ENCODE measurements at places on chromosomes 7 and 10. TPM values are rescaled to one million over a fixed set of nuclear protein-coding genes. Genes with fewer than 3 reads are reported as not detected.

The OR2A7 gene
- not detected for total RNA-seq

The WNT8B gene
- total RNA-seq: not detected

The LYZL1 gene
- total RNA-seq: not detected

The UBN2 gene
- total RNA-seq: 12.4 TPM

The NPFFR1 gene
- not detected for total RNA-seq

The PRF1 gene
- total RNA-seq: not detected

The CALY gene
- total RNA-seq: not detected

The PTF1A gene
- total RNA-seq: not detected

The ACTA2 gene
- total RNA-seq: 110 TPM

The GNAI1 gene
- total RNA-seq: 68.4 TPM

The HTR7 gene
- total RNA-seq: 0.27 TPM

The CALHM2 gene
- 43.4 TPM for total RNA-seq

The ADCY1 gene
- total RNA-seq: not detected

The TSPAN12 gene
- 0.50 TPM for total RNA-seq

The FEZF1 gene
- not detected for total RNA-seq

The NFE2L3 gene
- total RNA-seq: 8.2 TPM

The PKD2L1 gene
- total RNA-seq: not detected

The ITPRID1 gene
- not detected for total RNA-seq

DNA sequence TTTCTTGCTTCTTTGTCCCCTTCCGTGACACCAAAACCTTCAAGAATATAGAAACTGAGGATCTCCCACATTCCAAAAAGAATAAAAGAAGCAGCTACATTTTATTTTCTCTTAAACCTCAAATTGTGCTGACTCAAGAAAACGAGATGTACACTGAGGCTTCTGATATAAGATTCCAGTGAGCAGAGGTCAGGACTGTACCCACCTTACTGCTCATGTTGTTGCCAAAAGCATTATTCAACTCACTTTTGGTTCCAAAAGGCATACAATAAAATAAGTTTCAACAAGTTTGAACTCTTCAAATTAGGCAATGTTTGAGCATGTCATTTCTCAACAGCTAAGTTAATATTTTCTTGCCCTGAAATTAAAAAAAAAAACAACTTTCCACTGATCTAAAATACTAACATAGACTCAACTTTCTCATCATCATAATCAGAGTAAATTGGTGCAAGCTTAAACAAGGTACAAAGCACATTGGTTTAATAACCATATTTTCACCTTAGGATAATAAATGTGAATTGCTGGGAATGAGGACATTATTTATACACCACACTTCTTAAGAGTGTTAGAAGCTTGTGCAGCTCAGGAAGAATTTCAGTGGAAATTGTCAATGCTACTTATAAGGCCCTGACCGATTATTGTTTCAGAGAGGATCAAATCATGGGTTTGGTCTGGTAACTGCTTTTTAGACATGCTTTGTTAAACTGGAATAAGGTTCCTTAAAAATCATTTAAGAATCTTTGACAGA, 629.0 kb upstream of the IGFBP3 start:
- H3K27me3 ChIP-seq: peaks cover 1% of the 10 kb centered on the region
- no peak for DNase-seq
- no peaks in the 10 kb centered on the region for H3K36me3 ChIP-seq
- H3K27ac ChIP-seq: no peak overlapping the region
- H3K4me3 ChIP-seq: no peak overlapping the region
- H3K4me1 ChIP-seq: peaks cover 26% of the 10 kb centered on the region

- no peak overlapping the region for H3K4me3 ChIP-seq
- no peaks in the 10 kb centered on the region for H3K4me1 ChIP-seq
- no peak overlapping the region for H3K27ac ChIP-seq
- no peaks in the 10 kb centered on the region for H3K27me3 ChIP-seq
These were observed 243.8 kb downstream of the DNAJB9 start for GRCh38 chr7:108813251-108814014.

DNA sequence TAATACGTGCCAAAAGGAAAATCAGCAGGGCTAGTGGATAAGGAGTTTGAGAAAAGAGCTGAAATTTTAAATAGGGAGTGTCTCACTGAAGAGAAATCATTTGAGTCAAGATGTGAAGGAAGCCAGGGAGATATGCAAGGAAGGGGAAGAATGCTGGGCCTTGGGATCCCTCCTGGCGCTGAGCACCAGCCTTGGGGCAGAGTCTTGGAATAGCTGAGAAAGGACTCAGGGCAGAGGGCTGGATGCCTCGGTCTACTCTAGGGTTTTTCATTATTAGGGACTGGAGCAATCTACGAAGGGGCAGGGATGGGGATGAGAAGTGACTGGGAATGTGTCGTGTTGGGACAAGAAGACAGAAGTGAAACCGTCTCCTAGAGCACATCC, 484 bp downstream of the ZWINT start:
- peak overlapping the region; percentile 89 for H3K27ac ChIP-seq
- peaks cover 27% of the 10 kb centered on the region for H3K4me1 ChIP-seq
- no peak for DNase-seq
- peaks cover 2% of the 10 kb centered on the region for H3K27me3 ChIP-seq
- peaks cover 7% of the 10 kb centered on the region for H3K36me3 ChIP-seq
- H3K4me3 ChIP-seq: peak overlapping the region; percentile 99

GRCh38 chr10:26334932-26335573, 103.1 kb upstream of the APBB1IP start:
- no peaks in the 10 kb centered on the region for H3K27me3 ChIP-seq
- H3K4me1 ChIP-seq: peaks cover 23% of the 10 kb centered on the region
- no peaks in the 10 kb centered on the region for H3K36me3 ChIP-seq
- DNase-seq: peak; percentile 36

- peaks cover 25% of the 10 kb centered on the region for H3K27me3 ChIP-seq
- H3K4me3 ChIP-seq: no peak overlapping the region
- no peak for DNase-seq
These were observed 36.0 kb upstream of the NPFFR1 start for GRCh38 chr10:70319824-70320223.

GRCh38 chr7:22356010-22356691, 803 bp downstream of the RAPGEF5 start:
- DNase-seq: no peak
- peaks cover 22% of the 10 kb centered on the region for H3K4me1 ChIP-seq
- H3K27ac ChIP-seq: no peak overlapping the region
- H3K36me3 ChIP-seq: peaks cover 13% of the 10 kb centered on the region

- no peaks in the 10 kb centered on the region for H3K36me3 ChIP-seq
- no peak overlapping the region for H3K4me3 ChIP-seq
- no peaks in the 10 kb centered on the region for H3K27me3 ChIP-seq
- DNase-seq: no peak
These were observed 267.9 kb upstream of the TCERG1L start for GRCh38 chr10:131579251-131580071.

DNA sequence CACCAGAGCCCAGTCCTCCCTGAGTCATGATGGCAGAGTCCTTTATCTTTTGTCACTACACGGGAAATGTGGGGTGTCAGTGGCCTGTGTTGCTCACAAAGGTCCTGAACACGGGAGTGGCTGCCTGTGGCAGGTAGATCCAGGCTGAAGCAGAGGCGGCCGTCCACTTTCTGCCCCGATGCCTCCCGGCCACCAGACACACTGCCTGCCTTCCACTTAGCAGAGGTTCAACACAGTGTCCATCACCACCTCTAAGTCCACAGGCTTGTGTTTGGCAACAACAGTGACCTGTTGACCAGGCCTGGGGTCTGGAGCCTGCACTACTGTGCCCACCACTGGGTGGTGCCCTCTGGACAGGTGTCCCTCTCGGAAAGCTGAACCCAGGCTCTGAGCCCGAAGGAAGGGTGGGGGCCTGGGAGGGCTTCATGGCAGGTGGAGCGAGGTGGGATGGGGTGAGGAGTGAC, 49.9 kb upstream of the CAMK2B start:
- no peak for DNase-seq
- peaks cover 5% of the 10 kb centered on the region for H3K27me3 ChIP-seq
- no peaks in the 10 kb centered on the region for H3K36me3 ChIP-seq
- H3K4me3 ChIP-seq: no peak overlapping the region

- peaks cover 2% of the 10 kb centered on the region for H3K27me3 ChIP-seq
- H3K36me3 ChIP-seq: no peaks in the 10 kb centered on the region
- no peak for DNase-seq
- peaks cover 16% of the 10 kb centered on the region for H3K4me1 ChIP-seq
- H3K4me3 ChIP-seq: no peak overlapping the region
These were observed 13.0 kb upstream of the DLG5 start for GRCh38 chr10:77939561-77940001.

DNA sequence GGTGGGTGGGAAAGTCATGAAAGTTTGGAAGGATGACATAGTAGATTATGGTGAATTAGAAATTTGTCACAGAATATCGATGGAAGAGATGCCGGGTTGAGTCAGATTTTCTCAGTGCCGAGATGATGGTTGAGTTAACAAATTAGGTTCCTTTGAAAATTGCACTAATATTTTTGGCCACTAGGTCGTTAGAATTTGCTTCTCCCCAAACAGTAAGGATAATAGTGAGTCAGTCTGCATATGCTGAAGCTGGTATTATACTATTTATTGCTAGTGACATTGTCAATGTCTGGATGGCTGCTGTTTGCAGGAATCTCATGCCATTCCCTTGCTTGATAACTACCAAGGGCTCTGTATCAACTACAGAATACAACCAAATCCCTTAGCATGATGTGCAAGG, 37.7 kb upstream of the MINDY3 start:
- peaks cover 2% of the 10 kb centered on the region for H3K4me1 ChIP-seq
- peaks cover 5% of the 10 kb centered on the region for H3K27me3 ChIP-seq
- no peak overlapping the region for H3K4me3 ChIP-seq
- H3K27ac ChIP-seq: no peak overlapping the region
- H3K36me3 ChIP-seq: no peaks in the 10 kb centered on the region

- H3K4me3 ChIP-seq: no peak overlapping the region
- peaks cover 5% of the 10 kb centered on the region for H3K4me1 ChIP-seq
- H3K27me3 ChIP-seq: peaks cover 68% of the 10 kb centered on the region
These were observed 32.1 kb upstream of the PAX2 start for GRCh38 chr10:100713049-100713858.

- peaks cover 13% of the 10 kb centered on the region for H3K4me1 ChIP-seq
- H3K27ac ChIP-seq: no peak overlapping the region
- H3K27me3 ChIP-seq: no peaks in the 10 kb centered on the region
- no peak overlapping the region for H3K4me3 ChIP-seq
- DNase-seq: no peak
These were observed 171.7 kb downstream of the CSTF2T start for GRCh38 chr10:51527522-51528219.

DNA sequence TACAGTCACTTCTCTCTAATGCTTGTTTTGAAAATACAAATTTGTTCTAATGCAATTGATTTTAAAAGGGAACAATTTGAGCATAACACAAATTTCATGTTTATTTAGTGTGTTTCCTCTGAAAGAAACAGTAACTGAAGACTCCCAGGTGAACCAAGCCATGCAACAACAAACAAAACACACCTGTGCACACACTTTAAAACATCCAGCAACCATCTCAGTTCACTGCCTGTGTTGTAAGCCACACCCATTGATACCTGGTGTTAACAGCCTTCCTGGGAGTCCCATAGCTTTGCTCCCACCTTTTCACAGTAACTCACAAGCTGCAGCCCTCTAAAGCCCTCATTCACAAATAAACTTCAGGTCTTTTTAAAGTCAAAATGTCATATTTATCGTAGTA, 89.3 kb downstream of the DOCK4 start:
- H3K27me3 ChIP-seq: peaks cover 7% of the 10 kb centered on the region
- H3K27ac ChIP-seq: no peak overlapping the region
- peaks cover 10% of the 10 kb centered on the region for H3K4me1 ChIP-seq
- H3K4me3 ChIP-seq: no peak overlapping the region
- no peak for DNase-seq
- no peaks in the 10 kb centered on the region for H3K36me3 ChIP-seq

- H3K27ac ChIP-seq: no peak overlapping the region
- DNase-seq: peak; percentile 65
- peaks cover 13% of the 10 kb centered on the region for H3K4me1 ChIP-seq
- no peak overlapping the region for H3K4me3 ChIP-seq
- H3K27me3 ChIP-seq: peaks cover 23% of the 10 kb centered on the region
These were observed 22.7 kb upstream of the FXYD4 start for GRCh38 chr10:43348511-43349312.

GRCh38 chr10:92773776-92774175, 74.5 kb upstream of the EXOC6 start:
- no peaks in the 10 kb centered on the region for H3K36me3 ChIP-seq
- no peak for DNase-seq
- H3K27ac ChIP-seq: no peak overlapping the region

DNA sequence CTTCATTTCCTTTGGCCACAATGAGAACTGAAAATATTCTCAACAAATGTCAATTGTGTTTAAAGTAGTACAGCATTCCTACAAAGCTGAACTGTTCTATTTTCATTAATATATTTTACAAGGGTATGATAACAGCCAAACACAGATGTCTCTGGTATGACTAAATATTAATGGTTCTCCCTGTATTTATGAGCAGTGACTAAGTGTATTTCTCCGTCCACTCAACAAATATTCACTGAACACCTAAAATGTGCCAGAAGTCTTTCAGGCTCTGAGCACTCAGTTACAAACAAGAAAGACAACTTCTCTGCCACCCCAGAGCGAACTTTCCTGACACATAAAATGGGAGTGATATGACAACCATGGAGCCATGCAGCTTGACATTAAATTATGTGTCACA, 135.6 kb downstream of the VPS41 start:
- H3K4me1 ChIP-seq: peaks cover 17% of the 10 kb centered on the region
- peak overlapping the region; percentile 64 for H3K27ac ChIP-seq
- DNase-seq: peak; percentile 48
- no peaks in the 10 kb centered on the region for H3K27me3 ChIP-seq

DNA sequence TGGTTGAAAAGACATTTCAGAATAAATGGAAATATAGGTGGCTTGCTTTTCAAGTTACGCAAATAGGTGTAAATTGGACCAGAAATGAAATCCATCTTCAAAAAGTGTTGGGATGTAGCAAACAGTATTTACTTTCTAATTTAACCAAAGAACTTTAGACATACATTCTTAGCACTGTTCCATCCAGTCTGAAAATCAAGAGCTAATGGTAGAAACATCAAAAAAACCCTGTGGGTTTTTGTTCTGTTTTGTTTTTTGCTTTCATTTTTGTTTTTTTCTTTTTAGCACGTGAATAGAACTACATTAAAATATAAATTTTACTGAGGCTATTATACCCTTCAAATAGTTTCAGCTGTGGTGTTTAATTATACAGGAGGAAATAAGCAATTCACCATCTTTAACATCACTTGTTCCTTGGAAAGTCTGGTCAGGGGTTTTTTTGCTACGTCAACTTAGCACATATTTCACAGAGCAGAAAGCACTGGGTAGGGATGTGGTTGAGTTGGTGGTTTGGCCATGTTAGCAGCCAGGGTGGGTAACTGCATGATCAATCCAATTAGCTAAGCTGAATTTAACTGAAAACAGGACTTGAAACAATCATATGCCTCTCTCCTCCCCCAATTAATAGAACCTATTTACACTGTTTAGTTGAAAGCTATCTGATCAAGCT, 275.4 kb upstream of the PFKP start:
- no peaks in the 10 kb centered on the region for H3K4me1 ChIP-seq
- H3K4me3 ChIP-seq: no peak overlapping the region
- H3K27ac ChIP-seq: no peak overlapping the region
- no peaks in the 10 kb centered on the region for H3K27me3 ChIP-seq
- DNase-seq: no peak
